LoVo (cell line): ENCODE measurements at places on chromosomes 6 and 20.

DNA sequence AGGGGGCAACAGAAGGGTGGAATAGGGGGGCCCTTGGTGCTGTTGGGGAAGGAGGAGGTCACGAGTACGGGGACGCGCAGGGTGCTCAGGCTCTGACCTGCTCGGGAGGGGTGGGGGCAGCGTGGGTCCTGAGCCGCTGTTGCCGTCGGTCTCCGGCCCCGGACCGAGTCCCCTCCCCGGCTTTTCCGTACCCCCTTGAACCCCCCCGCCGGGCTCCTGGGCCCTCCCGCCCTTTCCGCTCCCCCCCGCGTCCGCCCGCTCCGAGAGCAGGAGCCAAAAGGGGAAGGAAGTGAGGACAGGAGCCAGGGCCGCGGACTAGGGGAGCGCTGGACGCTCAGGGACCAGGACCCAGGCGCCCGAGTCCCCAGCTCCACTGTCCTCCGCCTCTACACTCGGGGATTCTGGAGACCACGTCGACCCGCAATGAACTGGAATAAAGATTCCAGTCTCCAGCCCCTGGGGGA lies at the start of gene RGL2:
Gene RGL2 (minus strand): TSS at position 170 of the 464 bp plus-strand sequence. CDS start 332 bp downstream, outside the sequence.
- DNase-seq: no peak

GRCh38 chr6:169189686-169190085 lies 64.0 kb downstream of the THBS2 start:
- DNase-seq: no peak

DNA sequence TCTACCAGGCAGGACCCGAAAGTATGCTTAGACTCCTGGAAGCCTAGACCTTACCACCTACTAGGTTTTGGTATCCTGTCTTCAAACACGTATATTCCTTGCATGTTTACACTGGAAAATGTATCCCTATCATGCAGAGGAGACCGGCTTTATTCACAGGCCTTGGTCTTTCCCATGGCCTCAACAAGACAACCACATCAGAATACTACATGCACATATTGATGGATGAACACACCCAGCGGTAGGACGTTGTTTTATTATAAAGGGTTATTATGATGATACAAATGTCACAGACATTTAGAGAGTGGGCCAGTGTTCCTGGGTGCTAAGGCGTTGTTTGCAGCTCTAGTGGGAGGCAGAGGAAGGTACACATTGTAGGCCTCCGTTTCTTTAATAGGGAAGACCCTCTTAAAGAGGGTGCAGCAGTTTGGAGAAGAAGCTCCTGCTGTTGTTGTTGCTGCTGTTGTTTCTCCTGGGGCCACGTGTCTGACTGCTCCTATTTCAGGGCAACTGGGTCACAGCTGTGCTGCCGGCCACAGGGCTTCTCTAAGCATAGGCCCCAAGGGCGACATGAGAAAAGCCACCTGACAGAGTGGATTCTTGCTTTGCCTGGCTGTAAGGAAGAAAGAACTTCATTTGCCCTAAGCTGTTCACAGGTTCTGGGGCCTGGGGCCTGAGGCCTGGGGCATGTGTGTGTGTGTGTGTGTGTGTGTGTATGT lies 98.3 kb upstream of the SASH1 start:
- no peak for DNase-seq

- DNase-seq: no peak
These were observed 172.1 kb upstream of the ARG1 start for GRCh38 chr6:131400779-131401496.

GRCh38 chr6:167573461-167574215 lies 248.8 kb downstream of the TTLL2 start:
- no peak for DNase-seq

- no peak for DNase-seq
These were observed 14.5 kb downstream of the BMP7 start for GRCh38 chr20:57251949-57252348.

- DNase-seq: no peak
These were observed 503 bp upstream of the ZC2HC1B start for GRCh38 chr6:143863771-143864170.

GRCh38 chr20:45835825-45836224 lies 2.2 kb downstream of the SNX21 start:
- DNase-seq: no peak

DNA sequence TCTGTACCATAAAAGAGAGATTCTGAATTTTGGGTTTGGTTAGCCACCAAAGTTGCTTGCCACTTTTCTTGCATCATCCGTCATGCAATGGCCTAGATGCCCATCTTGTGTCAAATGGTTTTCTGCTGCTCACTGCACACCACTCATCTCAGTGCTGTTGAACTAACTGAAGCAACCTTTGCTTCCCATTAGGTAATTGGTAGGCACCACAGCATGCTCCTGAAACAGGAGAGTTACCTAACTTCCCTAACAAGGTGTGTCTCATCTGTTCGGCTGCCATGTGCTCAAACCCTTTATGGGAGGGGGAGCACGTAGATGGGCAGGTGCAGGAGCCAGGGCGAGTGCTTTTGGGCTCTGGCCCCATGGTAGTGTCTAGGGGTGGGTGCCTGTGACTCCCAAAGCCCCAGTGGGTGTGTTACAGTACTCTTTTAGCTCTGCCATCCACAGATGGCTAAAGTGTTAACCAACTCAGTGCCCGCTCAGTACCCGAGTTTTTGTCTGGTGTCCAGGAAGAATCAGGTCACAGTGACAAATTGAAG lies 147.4 kb upstream of the SPACA1 start:
- DNase-seq: no peak

DNA sequence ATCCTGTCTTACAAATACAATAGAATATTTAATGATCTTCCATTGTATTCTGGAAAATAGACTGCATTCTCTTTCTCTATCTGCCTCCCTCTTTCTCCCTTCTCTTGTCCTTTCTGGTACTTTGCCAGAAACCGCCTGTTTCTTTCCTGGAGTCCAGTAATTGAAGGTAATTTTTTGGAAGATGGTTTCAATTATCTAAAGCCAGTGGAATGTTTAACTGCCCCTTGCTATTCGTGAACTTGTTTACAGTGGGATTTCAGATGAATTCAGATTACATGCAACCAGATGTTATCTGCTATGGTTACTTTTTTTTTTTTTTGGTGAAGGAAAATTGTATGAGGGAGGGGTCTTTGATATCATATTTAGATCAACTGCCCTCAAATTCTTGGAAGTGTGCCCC lies 655.5 kb upstream of the FLRT3 start:
- no peak for DNase-seq

- DNase-seq: no peak
These were observed 1265.4 kb upstream of the GJE1 start for GRCh38 chr6:140867336-140867735.

- DNase-seq: peak; percentile 49
These were observed 69.3 kb upstream of the IER3 start for GRCh38 chr6:30813631-30814145.

- no peak for DNase-seq
These were observed 185.8 kb upstream of the SGK1 start for GRCh38 chr6:134503585-134504281.
